Peyer's patch (tissue), 4 donors: ENCODE measurements at places on chromosomes 7 and 10. TPM values are rescaled to one million over a fixed set of nuclear protein-coding genes. Genes with fewer than 3 reads are reported as not detected.

MICU1 gene
- 37.1 TPM for total RNA-seq

GBF1 gene
- 98.5 TPM for total RNA-seq

RP9 gene
- total RNA-seq, result 15.2 TPM

DNA sequence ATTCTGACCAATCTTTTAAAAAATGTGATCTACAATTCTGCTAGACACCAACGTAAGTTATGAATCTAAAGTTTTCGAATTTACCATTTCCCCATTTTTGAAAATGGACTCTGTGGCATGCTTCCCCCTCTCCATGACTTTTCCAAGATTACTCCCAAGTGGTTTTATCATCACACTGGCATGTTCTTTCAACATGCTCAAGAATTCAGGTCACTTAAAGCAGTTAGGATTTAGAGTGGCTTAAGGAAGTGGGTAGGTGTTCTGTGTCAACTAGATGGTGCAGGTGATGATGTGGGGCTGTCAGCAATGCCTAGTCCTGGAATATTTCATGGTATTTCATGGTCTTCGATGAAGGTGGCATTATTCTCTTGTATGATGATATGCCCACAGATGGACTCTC is 164.0 kb upstream of the ASAH2 start:
- no peak overlapping the region for H3K4me3 ChIP-seq
- H3K27ac ChIP-seq, result no peak overlapping the region
- H3K4me1 ChIP-seq, result no peaks in the 10 kb centered on the region

DNA sequence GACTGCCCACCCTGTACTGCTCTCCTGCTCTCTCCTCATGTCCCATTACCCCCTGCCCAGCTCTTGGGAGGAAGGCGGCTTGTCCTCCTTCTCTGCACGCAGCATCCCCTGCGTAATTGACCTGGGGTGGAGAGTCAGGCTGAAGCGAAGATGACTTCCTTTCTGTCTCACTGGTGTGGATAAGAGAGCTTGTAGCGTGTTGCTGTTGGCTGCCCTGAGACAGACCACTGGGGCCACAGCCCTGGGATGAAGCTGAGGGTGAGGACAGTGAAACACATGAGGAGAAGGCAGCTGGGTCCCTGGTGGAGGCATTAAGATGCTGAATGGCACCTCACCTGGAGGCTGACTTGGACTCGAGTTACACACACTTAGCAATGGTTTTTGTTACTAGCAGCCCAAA is 310.3 kb upstream of the ZNF32 start:
- H3K4me1 ChIP-seq, result no peaks in the 10 kb centered on the region
- H3K27me3 ChIP-seq, result no peaks in the 10 kb centered on the region
- H3K27ac ChIP-seq, result no peak overlapping the region
- DNase-seq, result no peak
- no peak overlapping the region for H3K4me3 ChIP-seq
